ENCODE measurements at places on chromosomes 5 and 9. TPM values are rescaled to one million over a fixed set of nuclear protein-coding genes. Genes with fewer than 3 reads are reported as not detected.

- H3K27ac ChIP-seq = no peak overlapping the region
- no peaks in the 10 kb centered on the region for H3K27me3 ChIP-seq
- no peak overlapping the region for H3K4me3 ChIP-seq
- no peak for DNase-seq
- H3K4me1 ChIP-seq = no peaks in the 10 kb centered on the region
- no peaks in the 10 kb centered on the region for H3K36me3 ChIP-seq
These were observed 121.2 kb downstream of the PHF2 start for GRCh38 chr9:93697352-93698139.

DNA sequence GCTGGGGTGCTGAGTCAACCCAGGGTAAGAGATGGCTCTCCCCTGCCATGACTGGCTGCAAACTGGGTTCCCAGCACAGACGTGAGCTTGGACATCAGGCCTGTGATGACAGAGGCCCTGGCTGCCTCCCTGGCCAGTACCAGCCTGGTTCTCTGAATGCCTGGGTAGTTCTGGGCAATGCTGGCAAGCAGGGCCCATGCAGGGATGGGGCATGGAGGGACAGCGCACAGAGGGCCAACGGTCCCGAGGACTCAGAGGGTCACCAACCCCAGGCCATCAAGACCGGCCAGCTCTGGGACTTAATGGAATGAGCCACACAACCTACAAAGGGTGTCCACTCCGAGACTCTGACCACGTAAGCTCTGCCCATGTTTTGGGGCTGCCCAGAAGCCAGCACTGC is 241.4 kb downstream of the FSTL4 start:
- no peaks in the 10 kb centered on the region for H3K36me3 ChIP-seq
- no peaks in the 10 kb centered on the region for H3K4me1 ChIP-seq
- no peak overlapping the region for H3K27ac ChIP-seq
- no peaks in the 10 kb centered on the region for H3K27me3 ChIP-seq

DNA sequence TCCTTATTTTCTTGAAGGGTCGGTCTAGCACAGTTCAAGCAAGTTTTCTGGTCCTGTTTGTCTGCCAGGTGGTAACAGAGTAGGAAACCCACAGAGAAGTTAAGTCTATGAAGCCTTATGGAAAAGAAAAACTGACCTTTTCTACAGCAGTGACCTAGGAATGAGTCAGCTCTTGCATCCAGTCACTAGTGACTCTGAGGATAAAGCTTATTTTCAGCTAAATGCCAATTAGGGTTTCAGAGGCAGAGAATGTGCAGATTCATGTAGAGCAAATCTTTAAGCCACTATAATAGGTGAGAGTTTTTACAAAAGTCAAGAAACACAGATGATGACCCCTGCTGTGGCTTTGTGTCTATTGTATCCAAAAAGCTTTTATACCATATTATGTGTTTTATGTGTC is 100.7 kb downstream of the CWC27 start:
- no peaks in the 10 kb centered on the region for H3K27me3 ChIP-seq
- H3K4me3 ChIP-seq = no peak overlapping the region
- no peak for DNase-seq
- H3K27ac ChIP-seq = no peak overlapping the region
- H3K36me3 ChIP-seq = no peaks in the 10 kb centered on the region
- no peaks in the 10 kb centered on the region for H3K4me1 ChIP-seq

GRCh38 chr5:59335544-59335943 is 558.0 kb downstream of the PDE4D start:
- no peaks in the 10 kb centered on the region for H3K27me3 ChIP-seq
- H3K36me3 ChIP-seq = no peaks in the 10 kb centered on the region
- DNase-seq = no peak
- no peaks in the 10 kb centered on the region for H3K4me1 ChIP-seq

DNA sequence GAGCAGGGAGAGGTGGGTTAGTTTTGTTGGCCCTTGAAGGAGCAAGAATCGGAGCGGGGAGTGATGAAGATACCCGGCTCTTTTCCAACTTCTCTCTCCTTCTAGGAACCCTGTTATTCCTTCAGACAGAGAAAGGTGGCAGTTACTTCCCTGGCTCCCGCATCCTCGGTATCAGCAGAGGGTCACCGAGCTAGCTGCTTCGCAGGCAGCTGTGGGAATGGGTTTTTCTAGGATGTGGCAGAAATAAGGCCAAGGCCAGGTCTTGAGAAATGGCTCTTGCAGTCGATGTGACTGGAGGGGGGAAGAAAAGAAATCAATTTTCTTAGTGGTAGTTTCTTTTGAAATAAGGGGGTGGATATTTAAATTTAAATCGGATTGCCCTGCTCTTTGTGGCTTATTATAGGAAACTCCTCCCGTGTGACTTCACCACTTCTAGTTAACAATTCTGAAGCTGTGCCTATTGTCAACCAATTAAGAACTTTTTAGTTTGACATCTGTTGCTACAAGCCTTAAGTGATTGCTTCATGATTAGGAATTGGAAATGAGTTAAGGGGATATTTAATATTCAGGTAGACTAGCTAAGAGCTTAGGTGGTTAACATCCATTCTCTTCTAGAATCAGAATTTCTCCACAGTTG is 1.4 kb downstream of the SAP30L start:
- no peaks in the 10 kb centered on the region for H3K27me3 ChIP-seq
- peaks cover 38% of the 10 kb centered on the region for H3K4me1 ChIP-seq
- peak; percentile 27 for DNase-seq
- H3K36me3 ChIP-seq = peaks cover 21% of the 10 kb centered on the region
- H3K4me3 ChIP-seq = peak overlapping the region; percentile 78

GRCh38 chr9:136122425-136123383 is 4.0 kb upstream of the TMEM250 start:
- no peaks in the 10 kb centered on the region for H3K27me3 ChIP-seq
- H3K4me3 ChIP-seq = no peak overlapping the region
- H3K27ac ChIP-seq = no peak overlapping the region

- H3K36me3 ChIP-seq = no peaks in the 10 kb centered on the region
- H3K4me1 ChIP-seq = no peaks in the 10 kb centered on the region
- no peaks in the 10 kb centered on the region for H3K27me3 ChIP-seq
- DNase-seq = no peak
- no peak overlapping the region for H3K27ac ChIP-seq
These were observed 586.0 kb downstream of the CCDC171 start for GRCh38 chr9:16138561-16139491.

DNA sequence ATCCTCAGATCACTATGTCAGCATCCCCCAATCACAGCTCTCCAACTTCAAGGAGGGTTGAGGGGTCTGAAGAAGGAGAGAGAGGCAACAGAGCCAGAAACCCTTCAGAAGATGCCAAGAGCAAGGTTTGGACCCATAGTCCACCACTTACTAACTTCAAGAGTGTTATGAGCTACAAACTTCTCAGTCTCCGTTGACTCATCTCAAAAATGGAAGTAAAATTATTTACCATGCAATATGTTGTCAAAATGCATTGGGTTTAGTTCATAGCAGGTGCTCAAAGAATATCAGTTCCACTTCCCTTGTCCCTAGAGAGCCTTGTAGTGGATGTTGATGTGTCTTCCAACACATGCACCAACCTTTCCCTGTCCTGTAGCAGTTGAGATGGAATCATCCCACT is 116.0 kb downstream of the KCNIP1 start:
- no peaks in the 10 kb centered on the region for H3K4me1 ChIP-seq
- DNase-seq = no peak
- H3K4me3 ChIP-seq = no peak overlapping the region
- no peaks in the 10 kb centered on the region for H3K27me3 ChIP-seq

GRCh38 chr9:137406085-137406760 is 16.7 kb downstream of the EXD3 start:
- no peak for DNase-seq
- H3K4me3 ChIP-seq = no peak overlapping the region
- no peaks in the 10 kb centered on the region for H3K36me3 ChIP-seq
- peaks cover 13% of the 10 kb centered on the region for H3K4me1 ChIP-seq
- no peaks in the 10 kb centered on the region for H3K27me3 ChIP-seq

- no peak overlapping the region for H3K27ac ChIP-seq
- no peaks in the 10 kb centered on the region for H3K36me3 ChIP-seq
- no peak overlapping the region for H3K4me3 ChIP-seq
- DNase-seq = no peak
- H3K4me1 ChIP-seq = no peaks in the 10 kb centered on the region
These were observed 529.5 kb upstream of the ZNF462 start for GRCh38 chr9:106333481-106333880.

DNA sequence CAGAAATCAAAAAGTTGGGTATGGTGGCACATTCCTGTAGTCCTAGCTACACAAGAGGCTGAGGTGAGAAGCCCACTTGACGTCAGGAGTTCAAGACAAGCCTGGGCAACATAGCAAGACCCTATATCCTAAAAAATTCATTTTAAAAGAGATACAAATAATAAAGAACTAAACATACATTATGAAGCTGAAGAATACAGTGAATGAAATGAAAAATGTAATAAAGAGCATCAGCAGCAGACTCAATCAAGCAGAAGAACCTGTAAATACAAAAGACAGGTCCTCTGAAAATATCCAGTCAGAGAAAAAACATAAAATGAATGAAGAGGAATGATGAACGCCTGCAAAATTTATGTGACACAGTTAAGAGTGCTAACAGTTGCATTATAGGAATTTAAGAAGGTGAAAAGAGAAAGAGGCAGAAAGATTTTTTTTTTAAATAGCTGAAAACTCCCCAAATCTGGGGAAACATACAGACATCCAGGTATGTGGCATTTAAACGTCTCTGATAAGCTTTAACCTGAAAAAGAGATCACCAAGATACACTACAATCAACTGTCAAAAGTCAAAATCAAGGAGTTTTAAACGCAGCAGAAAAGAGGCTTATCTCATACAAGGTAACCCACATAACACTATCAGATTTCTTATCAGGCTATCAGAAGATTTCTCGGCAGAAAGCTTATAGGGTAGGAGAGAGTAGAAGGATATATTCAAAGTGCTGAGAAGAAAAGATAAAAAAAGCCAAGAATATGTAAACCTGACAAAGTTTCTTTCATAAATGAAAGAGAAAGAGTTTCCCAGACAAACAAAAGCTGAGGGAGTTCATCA is 57.6 kb downstream of the PRRC1 start:
- DNase-seq = no peak
- no peaks in the 10 kb centered on the region for H3K36me3 ChIP-seq
- H3K4me3 ChIP-seq = no peak overlapping the region
- H3K27me3 ChIP-seq = no peaks in the 10 kb centered on the region

- H3K27ac ChIP-seq = no peak overlapping the region
- no peak overlapping the region for H3K4me3 ChIP-seq
- peaks cover 19% of the 10 kb centered on the region for H3K4me1 ChIP-seq
These were observed 4.8 kb upstream of the NOTCH1 start for GRCh38 chr9:136550439-136551289.

DNA sequence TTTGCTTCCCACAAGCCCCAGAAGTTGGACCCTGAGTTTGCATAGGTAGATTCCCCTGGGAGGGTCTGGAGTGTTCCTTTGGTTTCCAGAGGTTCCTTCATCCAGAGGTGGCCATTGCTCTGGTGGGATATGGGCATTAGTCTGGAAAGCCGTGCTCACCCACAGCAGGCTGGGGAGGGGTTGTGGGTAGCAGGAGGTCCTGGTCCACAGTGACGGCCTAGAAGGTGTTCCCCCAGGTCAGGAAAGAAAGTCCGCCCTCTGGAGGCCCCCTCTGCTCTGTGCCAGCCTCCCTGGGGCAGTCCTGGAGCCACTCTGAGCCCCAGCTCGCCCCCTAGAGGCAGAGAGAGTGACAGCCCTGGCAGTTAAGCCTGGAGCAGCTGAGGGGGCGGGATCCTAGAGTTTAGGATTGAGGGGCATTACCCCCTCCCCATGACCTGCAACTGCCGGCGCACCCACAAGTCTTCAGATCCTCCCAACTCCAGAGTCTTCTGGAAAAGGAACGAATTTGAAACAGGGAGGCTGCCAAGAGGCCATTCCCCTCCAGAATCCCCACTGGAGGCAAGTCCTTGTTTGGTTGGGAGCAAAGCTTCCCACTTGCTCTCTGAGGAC is 36.8 kb downstream of the NDST1 start:
- H3K36me3 ChIP-seq = no peaks in the 10 kb centered on the region
- no peaks in the 10 kb centered on the region for H3K27me3 ChIP-seq
- H3K4me3 ChIP-seq = no peak overlapping the region
- peak; percentile 45 for DNase-seq

DNA sequence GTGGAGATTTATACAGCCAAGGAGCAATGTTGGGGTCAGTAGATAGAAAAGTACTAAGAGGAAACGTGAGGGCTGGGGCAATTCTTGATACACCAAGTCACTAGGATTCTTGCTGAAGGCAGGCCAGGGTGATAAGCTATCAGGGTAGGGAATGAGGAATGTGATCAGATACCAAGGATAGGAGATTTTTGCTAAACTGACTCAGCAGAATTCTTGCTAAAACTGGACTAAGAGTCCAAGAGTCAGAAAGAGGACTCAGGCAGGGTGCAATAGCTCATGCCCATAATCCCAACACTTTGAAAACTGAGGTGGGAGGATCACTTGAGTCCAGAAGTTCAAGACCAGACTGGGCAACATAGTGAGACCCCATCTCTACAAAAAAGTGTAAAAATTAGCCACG is 71.7 kb downstream of the ENTREP1 start:
- no peak for DNase-seq
- no peaks in the 10 kb centered on the region for H3K36me3 ChIP-seq
- no peak overlapping the region for H3K27ac ChIP-seq
- no peaks in the 10 kb centered on the region for H3K4me1 ChIP-seq
- no peaks in the 10 kb centered on the region for H3K27me3 ChIP-seq

DNA sequence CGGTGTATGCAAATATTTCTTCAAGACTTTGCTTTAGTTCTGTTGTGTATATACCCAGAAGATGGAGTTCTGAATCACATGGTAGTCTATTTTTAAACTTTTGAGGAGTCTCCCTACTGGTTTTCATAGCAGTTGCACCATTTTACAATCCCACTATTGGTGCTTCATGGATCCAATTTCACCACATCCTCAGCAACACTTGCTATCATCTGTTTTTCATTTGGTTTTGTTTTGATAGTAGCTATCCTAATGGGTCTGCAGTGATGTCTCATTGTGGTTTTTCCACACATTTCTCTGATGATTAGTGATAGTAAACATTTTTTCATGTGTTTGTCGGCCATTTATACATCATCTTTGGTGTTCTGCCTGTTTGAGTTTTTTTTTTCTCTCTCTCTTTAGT is 1339.3 kb downstream of the EFNA5 start:
- H3K4me1 ChIP-seq = no peaks in the 10 kb centered on the region
- no peak for DNase-seq
- H3K27me3 ChIP-seq = no peaks in the 10 kb centered on the region
- no peaks in the 10 kb centered on the region for H3K36me3 ChIP-seq
- no peak overlapping the region for H3K27ac ChIP-seq
- no peak overlapping the region for H3K4me3 ChIP-seq

DNA sequence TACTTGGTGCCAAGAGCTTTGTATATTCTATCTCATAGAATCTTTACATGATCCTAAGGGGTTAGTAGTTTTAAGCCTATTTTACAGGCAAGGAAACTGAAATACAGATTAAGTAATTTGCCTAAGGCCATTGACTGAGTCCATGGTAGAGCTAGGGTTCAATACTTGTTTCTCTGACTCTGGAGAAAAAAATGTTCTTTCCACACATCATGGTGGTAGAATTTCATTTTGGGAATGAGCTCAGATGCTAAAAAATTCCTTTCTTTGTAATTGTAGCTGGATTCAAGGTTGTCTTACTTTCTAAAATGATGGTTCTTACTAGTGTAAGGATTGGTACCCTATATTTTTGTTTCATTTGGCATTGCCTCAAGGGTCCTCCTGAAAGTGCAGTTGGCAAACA is 86.0 kb downstream of the ANKRD55 start:
- no peaks in the 10 kb centered on the region for H3K36me3 ChIP-seq
- no peak for DNase-seq
- H3K27ac ChIP-seq = no peak overlapping the region
- H3K27me3 ChIP-seq = no peaks in the 10 kb centered on the region
- H3K4me1 ChIP-seq = peaks cover 68% of the 10 kb centered on the region
- H3K4me3 ChIP-seq = no peak overlapping the region

Gene CORO2A
- 5.1 TPM for total RNA-seq

Gene CDC20B
- not detected for total RNA-seq

Gene RELL2
- total RNA-seq = 24.8 TPM

Gene GLRA1
- not detected for total RNA-seq

Gene SLC6A7
- not detected for total RNA-seq
